Bronchus fibroblast of lung (primary cell): ENCODE measurements at places on chromosomes 12 and 14. TPM values are rescaled to one million over a fixed set of nuclear protein-coding genes. Genes with fewer than 3 reads are reported as not detected.

Gene CBLN3
- 0.34 and 0.74 TPM in 2 replicates for total RNA-seq

Gene EXOC3L4
- total RNA-seq: not detected in 2 replicates

Gene COCH
- total RNA-seq: 0.45 and 0.84 TPM in 2 replicates

Gene ADCK1
- 4.6 and 4.9 TPM in 2 replicates for total RNA-seq

Gene ASIC1
- total RNA-seq: 1.5 and 1.7 TPM in 2 replicates

Gene NRXN3
- 0.15 and 0.17 TPM in 2 replicates for total RNA-seq

Gene TEX52
- not detected in 2 replicates for total RNA-seq
